ENCODE measurements at places on chromosomes 11 and 22.

GRCh38 chr11:6099577-6099976, 7.9 kb upstream of the OR56B4 start:
- no peak for DNase-seq
- no peaks in the 10 kb centered on the region for H3K36me3 ChIP-seq
- H3K4me1 ChIP-seq: no peaks in the 10 kb centered on the region
- H3K4me3 ChIP-seq: no peak overlapping the region
- no peaks in the 10 kb centered on the region for H3K27me3 ChIP-seq

DNA sequence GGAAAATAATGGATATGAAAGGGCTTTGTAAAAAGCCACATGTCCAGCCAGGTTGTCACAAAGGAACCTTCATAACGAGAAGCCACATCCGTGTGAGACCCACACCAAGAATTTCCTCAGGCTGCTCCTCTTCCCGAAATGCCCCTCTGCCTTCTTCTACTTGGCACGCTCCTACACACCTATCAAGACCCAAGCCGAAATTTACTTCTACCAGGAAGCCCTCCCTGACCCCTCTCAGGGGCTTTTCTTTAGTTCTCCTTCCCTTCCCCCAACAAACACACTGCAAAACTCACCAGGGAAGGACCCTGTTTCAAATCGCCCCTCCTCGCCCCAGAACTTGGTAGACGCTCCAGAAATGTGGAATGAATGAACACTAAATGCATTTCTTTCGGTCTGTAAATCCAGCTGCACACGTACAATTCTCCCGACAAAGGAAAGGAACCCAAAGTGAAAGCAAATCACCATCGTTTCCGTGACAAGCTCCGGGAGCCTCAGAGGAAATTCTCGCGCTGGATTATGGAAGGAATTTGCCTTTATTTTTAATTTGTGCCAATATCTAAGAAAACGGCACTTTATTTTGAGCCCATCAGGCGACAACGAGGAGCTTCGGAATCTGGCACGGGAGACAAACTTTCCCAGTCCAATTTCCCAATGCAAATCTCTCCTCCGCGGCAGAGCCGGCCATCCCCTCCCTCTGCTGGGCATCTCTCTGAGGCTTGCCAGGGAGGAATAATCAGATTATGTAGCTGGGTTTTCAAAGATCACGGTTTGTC, 13.2 kb upstream of the SHISAL1 start:
- H3K27me3 ChIP-seq: peaks cover 15% of the 10 kb centered on the region
- no peak for DNase-seq
- H3K27ac ChIP-seq: no peak overlapping the region
- no peaks in the 10 kb centered on the region for H3K36me3 ChIP-seq
- H3K4me1 ChIP-seq: peaks cover 9% of the 10 kb centered on the region

DNA sequence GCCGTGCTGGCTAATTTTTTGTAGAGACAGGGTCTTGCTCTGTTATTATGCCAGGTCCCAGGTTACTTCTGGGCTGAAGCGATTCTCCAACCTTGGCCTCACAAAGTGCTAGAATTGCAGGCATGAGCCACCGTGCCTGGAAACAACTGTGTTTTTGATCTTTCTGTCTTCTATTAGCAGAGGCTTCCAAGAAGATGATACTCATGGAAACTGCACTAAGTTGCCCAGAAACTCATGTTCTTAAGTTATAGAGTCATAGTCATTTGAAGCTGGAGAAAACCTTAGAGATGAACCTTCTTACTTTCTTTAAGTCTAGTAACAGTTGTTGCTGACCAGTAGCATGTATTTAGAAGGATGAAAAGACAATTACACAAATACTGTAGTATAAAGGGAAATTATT, 37.1 kb upstream of the HSPA8 start:
- H3K36me3 ChIP-seq: no peaks in the 10 kb centered on the region
- H3K27ac ChIP-seq: no peak overlapping the region
- H3K4me3 ChIP-seq: no peak overlapping the region
- no peaks in the 10 kb centered on the region for H3K27me3 ChIP-seq
- peaks cover 9% of the 10 kb centered on the region for H3K4me1 ChIP-seq

DNA sequence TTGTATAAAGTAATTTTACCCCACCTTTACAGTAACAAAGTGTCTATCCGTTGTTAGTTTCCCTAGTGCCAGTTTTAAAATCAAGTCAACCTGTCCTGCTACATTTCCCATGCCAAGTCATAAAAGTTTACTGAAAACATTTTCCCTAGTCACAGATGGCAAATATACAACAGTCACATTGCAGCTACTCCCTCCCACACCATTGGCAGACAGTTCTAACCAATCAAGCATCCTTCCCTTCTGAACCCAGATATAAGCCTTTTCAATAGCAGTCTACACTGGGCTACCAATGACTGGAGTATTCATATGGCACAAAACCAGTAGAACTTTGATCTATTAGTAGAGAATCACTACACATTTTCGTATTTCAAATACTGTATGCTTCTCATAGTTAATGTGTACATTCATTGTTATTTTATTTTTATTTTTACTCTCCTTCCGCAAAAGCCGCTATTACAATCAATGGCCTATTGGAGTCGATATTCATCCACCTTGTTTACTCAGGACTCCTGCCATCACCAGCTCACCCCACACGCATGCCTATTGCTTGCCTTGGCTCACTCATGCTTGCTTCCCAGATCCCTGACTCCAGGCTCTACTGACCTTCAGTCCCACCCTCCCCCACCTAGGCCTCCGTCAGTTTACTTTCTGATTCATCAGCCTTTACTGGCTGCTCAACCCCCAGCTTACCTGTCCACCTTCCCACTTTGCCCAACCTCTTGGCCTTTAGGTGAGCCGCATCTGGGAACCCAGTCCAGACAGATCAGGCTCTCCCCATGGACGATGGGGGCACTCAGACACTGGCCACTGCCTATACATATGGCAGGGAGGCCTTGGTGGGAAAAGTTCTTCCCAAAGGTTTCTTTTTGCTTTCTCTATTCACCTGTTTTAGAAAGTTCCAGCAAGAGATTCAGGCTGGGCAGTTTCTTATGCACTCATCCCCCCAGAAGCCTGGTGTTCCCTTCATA, 408.4 kb downstream of the SOX6 start:
- H3K27me3 ChIP-seq: no peaks in the 10 kb centered on the region
- H3K4me1 ChIP-seq: no peaks in the 10 kb centered on the region
- no peak overlapping the region for H3K27ac ChIP-seq
- H3K4me3 ChIP-seq: no peak overlapping the region
- no peak for DNase-seq

GRCh38 chr11:105004021-105004420, 18.9 kb downstream of the CASP5 start:
- no peak for DNase-seq
- no peaks in the 10 kb centered on the region for H3K27me3 ChIP-seq
- H3K36me3 ChIP-seq: no peaks in the 10 kb centered on the region
- no peak overlapping the region for H3K4me3 ChIP-seq

- no peak for DNase-seq
- no peak overlapping the region for H3K27ac ChIP-seq
These were observed 67.2 kb upstream of the SC5D start for GRCh38 chr11:121225382-121225781.

- no peaks in the 10 kb centered on the region for H3K4me1 ChIP-seq
- H3K4me3 ChIP-seq: no peak overlapping the region
- no peak overlapping the region for H3K27ac ChIP-seq
- no peaks in the 10 kb centered on the region for H3K27me3 ChIP-seq
- DNase-seq: no peak
These were observed 105.5 kb downstream of the C11orf87 start for GRCh38 chr11:109527496-109527895.

GRCh38 chr11:70368961-70369360, 29.4 kb upstream of the CTTN start:
- H3K4me1 ChIP-seq: peaks cover 20% of the 10 kb centered on the region
- peaks cover 23% of the 10 kb centered on the region for H3K36me3 ChIP-seq
- no peak overlapping the region for H3K4me3 ChIP-seq
- no peak overlapping the region for H3K27ac ChIP-seq

Measured in CD8-positive, alpha-beta memory T cell (primary cell).